A549 treated with ZK216348 at 1 μM for 4 hours (cell line): ENCODE measurements at places on chromosomes 2 and 18. TPM values are rescaled to one million over a fixed set of nuclear protein-coding genes. Genes with fewer than 3 reads are reported as not detected.

MRO gene
- 0.13 to 0.26 TPM (median 0.23 TPM) in 5 replicates for total RNA-seq

DSG1 gene
- not detected in 5 replicates for total RNA-seq

REG3G gene
- not detected in 5 replicates for total RNA-seq

GPR17 gene
- total RNA-seq = 0.19 TPM in 1 of 5 replicates, not detected in the others

GPR75 gene
- total RNA-seq = 1.5 to 2.3 TPM (median 1.9 TPM) in 5 replicates

CASP10 gene
- 1.8 to 2.8 TPM (median 2.4 TPM) in 5 replicates for total RNA-seq

KCTD18 gene
- 9.7 to 12.9 TPM (median 10.8 TPM) in 5 replicates for total RNA-seq

DCDC2C gene
- total RNA-seq = 0.77 TPM in 1 of 5 replicates, not detected in the others

CFAP53 gene
- total RNA-seq = 0.19 to 0.62 TPM (median 0.35 TPM) in 5 replicates

MSTN gene
- not detected in 5 replicates for total RNA-seq

CEBPZOS gene
- 39.2 to 55.1 TPM (median 41.6 TPM) in 5 replicates for total RNA-seq

SULT1C4 gene
- 0.27 TPM in 1 of 5 replicates, not detected in the others for total RNA-seq

RELCH gene
- total RNA-seq = 12.1 to 16.8 TPM (median 13.2 TPM) in 5 replicates

PKDCC gene
- total RNA-seq = 17.7 to 24.0 TPM (median 18.4 TPM) in 5 replicates

RFTN2 gene
- not detected in 5 replicates for total RNA-seq

KATNAL2 gene
- 1.4 to 2.4 TPM (median 1.7 TPM) in 5 replicates for total RNA-seq

ATP8B1 gene
- total RNA-seq = 5.9 to 10.4 TPM (median 8.3 TPM) in 5 replicates

ELOA2 gene
- not detected in 5 replicates for total RNA-seq

PLA2R1 gene
- 1.9 to 2.7 TPM (median 2.4 TPM) in 5 replicates for total RNA-seq

SPATS2L gene
- total RNA-seq = 127 to 148 TPM (median 141 TPM) in 5 replicates

PLGLB2 gene
- 0.36 to 0.42 TPM in 2 of 5 replicates, not detected in the others for total RNA-seq

ID2 gene
- total RNA-seq = 76.4 to 134 TPM (median 92.1 TPM) in 5 replicates

PPP1R1C gene
- 0.90 to 4.0 TPM (median 1.6 TPM) in 5 replicates for total RNA-seq

AGBL5 gene
- total RNA-seq = 23.4 to 35.7 TPM (median 31.9 TPM) in 5 replicates

ANKRD12 gene
- 2.6 to 6.0 TPM (median 4.8 TPM) in 5 replicates for total RNA-seq

C2orf80 gene
- total RNA-seq = not detected in 5 replicates

GKN1 gene
- 0.32 to 1.1 TPM (median 0.74 TPM) in 5 replicates for total RNA-seq

LIMS4 gene
- total RNA-seq = 0.33 to 1.4 TPM (median 0.62 TPM) in 5 replicates

NCL gene
- total RNA-seq = 751 to 1,006 TPM (median 785 TPM) in 5 replicates

GATA6 gene
- total RNA-seq = 1.5 to 2.4 TPM (median 1.7 TPM) in 5 replicates

TMEM247 gene
- total RNA-seq = not detected in 5 replicates

HOXD11 gene
- 5.8 to 7.8 TPM (median 6.6 TPM) in 5 replicates for total RNA-seq
